ENCODE measurements at places on chromosomes 6 and 20.

DNA sequence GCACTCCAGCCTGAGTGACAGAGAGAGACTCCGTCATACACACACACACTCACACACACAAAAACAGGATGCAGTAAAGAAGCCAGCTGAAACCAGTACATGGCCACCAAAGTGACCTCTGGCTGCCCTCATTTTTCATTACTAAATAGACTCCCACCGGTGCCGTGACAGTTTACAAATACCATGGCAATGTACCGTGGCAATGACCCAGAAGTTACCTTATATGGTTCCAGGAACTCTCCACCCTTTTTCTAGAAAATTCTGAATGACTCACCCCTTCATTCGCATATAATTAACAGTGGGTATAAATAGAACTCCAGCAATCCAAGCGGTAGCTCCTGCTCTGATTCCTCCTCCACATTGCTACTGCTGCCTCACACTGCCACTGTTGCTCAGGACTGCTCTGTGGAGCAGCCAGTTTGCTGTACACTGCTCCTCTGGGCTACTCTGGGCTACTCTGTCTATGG, 57.7 kb downstream of the SNX5 start:
- H3K4me1 ChIP-seq, result peaks cover 3% of the 10 kb centered on the region
- peaks cover 33% of the 10 kb centered on the region for H3K27me3 ChIP-seq
- no peak overlapping the region for H3K27ac ChIP-seq
- no peaks in the 10 kb centered on the region for H3K36me3 ChIP-seq

GRCh38 chr20:44689809-44690208, 25.4 kb upstream of the CCN5 start:
- DNase-seq, result no peak
- H3K4me1 ChIP-seq, result peaks cover 10% of the 10 kb centered on the region
- peaks cover 2% of the 10 kb centered on the region for H3K36me3 ChIP-seq
- H3K27ac ChIP-seq, result no peak overlapping the region

- peaks cover 2% of the 10 kb centered on the region for H3K36me3 ChIP-seq
- no peak overlapping the region for H3K27ac ChIP-seq
- H3K4me3 ChIP-seq, result no peak overlapping the region
- no peaks in the 10 kb centered on the region for H3K27me3 ChIP-seq
- DNase-seq, result no peak
Measured at GRCh38 chr6:159813781-159814180, 13.7 kb downstream of the PNLDC1 start.

GRCh38 chr6:65546894-65547293, 160.1 kb downstream of the EYS start:
- no peaks in the 10 kb centered on the region for H3K4me1 ChIP-seq
- no peaks in the 10 kb centered on the region for H3K27me3 ChIP-seq

DNA sequence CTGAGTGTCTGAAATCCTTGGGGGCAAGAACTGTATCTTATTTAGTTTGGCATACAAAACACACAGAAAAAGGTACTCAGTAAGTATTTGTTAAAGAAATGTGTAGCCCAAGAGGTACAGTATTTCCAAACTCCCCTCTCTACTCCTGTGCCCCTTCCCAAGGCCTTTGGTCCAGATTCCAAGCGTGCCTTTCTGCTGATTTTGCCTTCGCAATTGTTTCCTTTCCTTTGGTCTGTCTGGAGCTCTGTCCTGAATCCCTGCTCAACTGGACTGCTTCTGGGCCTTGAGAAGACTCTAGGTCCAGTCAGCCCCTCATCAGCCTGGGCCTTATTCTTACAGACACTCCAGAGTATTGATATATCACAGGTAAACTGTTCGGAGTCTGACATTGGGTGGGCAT, 122.2 kb upstream of the SYNCRIP start:
- H3K36me3 ChIP-seq, result no peaks in the 10 kb centered on the region
- H3K27me3 ChIP-seq, result peaks cover 10% of the 10 kb centered on the region
- H3K4me3 ChIP-seq, result no peak overlapping the region
- no peak overlapping the region for H3K27ac ChIP-seq

All from activated CD4-positive, alpha-beta T cell treated with anti-CD3 and anti-CD28 coated beads, Interleukin-2, amount 10 ng/mL, durations not matched to agents 7 days and 5 days (primary cell).